ENCODE measurements at places on chromosomes 7 and 10.

DNA sequence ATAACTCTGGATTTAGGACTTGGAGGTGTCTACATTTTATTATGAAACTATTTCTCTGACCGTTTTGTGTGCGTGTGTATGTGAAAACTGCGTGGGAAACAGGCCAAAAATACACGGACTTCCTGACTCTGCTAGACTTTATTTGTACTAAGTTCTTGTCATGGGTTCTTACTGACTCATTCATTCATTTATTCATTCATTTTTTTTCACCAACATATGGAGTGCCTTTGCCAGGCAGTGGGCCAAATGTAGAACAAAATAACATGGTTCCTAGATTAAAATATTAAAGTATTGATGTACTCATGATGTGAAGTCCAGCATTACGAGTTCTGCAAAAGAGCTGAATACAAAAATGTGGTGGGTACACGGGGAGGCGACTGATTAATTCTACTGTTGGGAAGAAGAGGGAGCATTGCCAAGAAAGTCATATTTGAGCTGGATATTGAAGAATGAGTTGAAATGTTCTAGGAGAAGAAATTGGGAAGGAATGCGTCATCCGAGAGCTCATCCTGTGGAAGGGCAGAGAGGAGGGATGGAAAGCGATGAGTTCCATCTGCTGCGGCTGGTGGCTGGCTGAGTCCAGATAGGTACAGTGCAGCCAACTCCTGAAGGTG, 24.6 kb downstream of the CACNB2 start:
- DNase-seq, result no peak

DNA sequence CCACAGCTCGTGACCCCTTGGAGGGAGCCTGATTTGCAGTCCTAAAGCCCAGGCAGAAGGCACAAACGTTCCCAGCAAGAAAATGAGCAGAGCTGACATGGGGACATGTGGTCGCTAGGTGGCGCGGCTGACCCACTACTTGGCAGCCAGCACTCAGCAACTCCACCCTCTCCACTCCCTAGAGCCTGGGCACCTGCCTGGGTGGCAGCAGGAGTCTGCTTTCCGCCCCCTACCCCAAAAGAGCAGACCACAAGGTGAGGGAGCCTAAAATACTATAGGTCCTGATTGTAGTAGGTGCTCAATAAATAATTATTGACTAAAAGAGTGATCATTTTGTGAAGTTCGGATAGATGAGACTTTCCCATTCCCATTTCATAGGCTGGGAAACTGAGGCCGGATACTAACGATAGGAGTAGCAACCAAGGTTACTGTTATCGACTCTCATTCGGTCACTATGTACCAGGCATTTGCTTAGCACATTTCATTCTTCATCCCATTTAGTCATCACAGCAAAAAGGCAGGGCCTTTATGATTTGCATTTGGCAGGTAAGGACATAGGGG, 57.4 kb downstream of the NEUROG3 start:
- DNase-seq, result peak; percentile 64

DNA sequence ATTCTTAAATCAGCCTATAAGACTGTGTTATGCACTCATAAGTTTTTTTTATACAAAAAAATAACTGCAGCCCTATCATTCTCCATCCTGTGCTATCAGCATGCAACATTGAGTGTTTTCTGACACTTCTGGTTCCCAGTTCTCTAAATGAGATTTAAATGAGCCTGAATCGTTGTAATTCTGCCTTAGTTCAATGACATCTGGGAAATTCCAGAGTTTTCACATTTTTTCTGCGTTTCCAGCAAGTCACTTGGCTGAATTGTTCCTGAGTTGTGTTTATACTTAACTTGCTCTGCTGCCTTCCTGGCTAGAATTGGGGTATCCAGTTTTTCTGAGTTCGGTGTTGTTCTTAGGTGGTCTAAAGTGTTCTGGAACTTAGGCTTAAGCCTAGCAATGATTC, 636.1 kb upstream of the FZD8 start:
- no peak for DNase-seq

DNA sequence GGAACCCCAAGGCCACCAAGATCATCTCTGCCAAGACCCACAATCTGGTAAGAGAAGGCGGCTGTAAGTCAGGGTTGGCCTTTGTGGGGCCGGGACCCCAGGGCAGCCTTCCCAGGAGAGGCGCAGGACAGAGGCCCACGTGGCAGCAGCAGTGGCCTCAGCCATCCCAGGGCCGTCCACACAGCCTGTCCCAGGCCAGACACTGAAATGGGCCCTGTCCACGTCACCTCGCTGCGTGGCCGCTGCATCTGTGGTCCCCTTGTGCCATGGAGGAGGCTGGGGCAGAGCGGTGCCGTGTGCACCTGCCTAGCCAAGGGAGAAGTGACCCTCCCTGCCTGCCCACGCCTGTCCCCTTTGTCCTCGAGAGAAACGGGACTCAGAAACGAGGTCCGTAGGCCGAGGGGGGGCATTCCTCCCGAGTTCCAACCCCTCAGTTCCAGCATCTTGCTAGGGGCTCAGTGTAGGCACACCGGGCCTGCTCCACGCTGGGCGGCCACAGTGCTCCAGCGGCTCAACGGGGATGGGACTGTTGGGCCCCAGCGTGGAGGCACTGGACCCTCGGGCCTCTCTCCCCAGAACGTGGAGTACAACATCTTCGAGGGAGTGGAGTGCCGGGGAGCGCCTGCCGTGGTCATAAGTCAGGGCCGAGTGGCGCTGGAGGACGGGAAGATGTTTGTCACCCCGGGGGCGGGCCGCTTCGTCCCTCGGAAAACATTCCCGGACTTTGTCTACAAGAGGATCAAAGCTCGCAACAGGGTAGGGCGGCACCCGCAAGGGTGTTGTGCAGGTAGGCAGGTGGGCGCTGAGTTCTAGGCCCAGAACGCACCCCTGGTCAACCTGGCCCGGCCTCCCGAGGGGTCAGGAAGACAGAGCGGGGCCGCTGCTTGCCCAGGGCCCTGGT, 15.6 kb downstream of the DPYSL4 start:
- no peak for DNase-seq

DNA sequence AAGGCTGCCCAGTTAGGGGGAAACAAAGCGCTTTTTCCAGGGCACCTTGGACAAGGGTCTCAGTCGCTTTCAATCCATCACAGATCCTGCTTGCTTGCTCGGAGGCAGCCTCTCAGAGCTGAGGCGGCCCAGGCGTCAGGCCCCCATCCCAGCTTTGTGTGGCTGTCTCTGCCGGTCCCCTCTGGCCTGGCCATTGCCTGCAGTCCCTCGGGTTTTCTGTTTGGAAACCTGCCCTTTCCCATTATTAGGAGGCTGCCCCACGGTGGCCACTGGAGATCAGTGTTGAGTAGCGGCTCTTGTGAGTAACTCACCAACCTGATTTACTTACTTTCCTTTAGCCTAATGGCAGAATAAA, 216.1 kb downstream of the GLRX3 start:
- no peak for DNase-seq

DNA sequence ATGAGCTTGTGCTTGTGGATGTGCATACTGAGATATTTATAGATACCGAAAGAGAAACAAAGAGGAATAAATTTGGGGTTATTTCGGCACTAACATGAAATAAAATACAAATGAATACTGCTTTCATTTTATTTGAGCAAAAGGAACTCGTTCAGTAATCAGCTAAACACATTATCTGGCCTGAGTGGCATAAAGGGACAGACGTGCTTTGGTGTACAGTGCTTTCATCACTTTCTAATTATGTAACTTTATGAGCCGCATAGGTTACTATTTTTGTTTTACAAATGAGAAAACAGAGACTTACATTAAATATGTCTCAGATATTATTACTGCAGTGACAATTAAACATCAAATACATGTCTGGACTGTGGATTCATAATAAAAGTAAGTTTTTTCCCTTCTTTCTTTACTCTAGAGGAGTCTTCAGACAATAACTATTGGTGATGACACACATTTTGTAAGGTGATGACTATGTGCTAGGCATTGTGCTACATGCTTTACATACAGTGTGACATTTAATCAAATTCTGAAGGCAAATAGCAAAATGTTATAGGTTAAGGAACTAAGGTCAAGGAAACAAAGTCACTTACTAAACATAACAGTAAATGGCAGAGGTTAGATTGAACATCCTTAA, 503.3 kb downstream of the SORCS1 start:
- DNase-seq, result no peak

DNA sequence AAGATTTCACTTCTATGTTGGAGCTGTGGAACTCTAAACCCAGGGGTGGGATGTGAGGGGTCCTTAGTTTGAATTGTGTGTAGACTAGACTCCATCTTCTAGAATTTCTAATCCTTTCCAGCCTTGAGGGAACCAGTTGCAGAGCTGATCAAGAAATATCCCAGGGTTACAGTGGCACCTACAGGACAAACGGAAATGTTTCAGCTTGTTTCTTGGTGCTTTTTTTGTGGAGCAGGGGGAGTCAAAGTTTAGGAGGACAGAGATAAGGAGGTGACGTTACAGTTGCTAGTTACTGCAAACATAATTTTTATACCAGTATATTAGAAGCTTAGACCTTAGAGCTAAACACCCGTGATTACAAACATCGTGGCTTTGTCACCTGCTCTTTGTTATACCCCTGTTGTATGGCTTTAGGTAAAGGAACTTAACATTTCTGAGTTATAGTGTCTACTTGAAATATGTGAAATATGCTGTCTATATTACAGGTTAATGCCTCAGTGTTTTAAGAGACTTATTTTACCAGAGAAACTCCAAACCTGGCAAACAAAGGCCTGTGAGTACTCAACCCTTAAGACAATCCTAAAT, 84.5 kb upstream of the DYNC1I1 start:
- DNase-seq, result no peak

DNA sequence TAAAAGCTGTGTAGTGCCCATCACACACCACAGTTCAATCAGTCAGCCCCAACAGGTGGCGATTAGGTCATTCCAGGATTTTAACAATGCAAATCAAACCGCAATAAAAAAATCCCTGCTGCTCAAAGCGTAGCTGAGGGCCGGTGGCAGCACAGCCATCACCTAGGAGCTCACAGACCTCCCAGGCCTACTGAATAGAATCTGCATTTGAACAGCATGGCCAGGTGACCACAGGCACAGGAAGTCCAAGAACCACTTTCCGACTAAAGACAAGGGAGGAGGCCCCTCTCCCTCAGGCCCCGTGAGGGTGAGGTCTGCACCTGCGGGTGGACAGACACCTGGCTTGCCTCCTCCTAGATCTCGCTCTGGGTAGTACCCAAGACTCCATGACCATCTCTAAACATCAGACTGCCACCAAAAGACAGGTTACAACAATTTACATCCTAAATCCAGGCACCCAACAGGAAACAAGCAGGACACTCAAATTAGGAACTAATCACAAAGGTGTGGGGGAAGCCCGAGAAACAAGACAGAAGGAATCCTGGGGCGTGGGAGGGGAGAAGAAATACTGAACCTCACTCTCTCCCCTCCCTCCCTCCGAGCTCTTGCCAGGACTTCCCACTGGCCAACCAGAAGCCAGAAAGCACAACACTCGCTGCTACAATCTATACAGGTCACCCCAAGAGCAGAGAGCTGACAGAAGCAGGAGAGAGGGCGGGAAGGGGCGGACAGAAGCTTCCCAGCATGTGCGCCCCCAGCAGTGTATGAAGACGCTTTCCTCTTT, 19.2 kb downstream of the GNA12 start:
- DNase-seq, result no peak

GRCh38 chr10:120177330-120177729, 279.7 kb upstream of the PLPP4 start:
- no peak for DNase-seq

DNA sequence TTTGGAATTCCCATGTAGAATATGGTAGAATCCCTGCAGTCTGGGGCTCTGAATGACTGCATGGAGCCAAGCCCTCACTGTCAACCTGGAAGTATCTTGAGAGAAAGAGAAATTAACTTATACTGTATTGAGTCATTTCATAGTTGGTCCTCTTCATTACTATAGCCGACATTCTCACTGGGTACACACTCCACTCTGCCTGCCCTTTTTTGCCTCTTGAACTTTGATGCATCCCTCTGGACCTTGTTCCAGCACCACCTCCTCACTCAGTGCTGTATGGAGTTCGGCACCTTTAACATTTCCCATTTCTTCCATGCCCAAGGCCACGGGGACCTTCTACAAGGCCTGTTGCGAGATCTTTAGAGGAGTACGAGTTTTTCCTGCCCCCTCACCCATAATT, 4.6 kb upstream of the ARHGAP22 start:
- DNase-seq, result no peak

- no peak for DNase-seq
Observed at GRCh38 chr7:11601761-11602160, 230.2 kb downstream of the THSD7A start.

- no peak for DNase-seq
Observed at GRCh38 chr10:72009425-72010081, 45.4 kb downstream of the CHST3 start.

DNA sequence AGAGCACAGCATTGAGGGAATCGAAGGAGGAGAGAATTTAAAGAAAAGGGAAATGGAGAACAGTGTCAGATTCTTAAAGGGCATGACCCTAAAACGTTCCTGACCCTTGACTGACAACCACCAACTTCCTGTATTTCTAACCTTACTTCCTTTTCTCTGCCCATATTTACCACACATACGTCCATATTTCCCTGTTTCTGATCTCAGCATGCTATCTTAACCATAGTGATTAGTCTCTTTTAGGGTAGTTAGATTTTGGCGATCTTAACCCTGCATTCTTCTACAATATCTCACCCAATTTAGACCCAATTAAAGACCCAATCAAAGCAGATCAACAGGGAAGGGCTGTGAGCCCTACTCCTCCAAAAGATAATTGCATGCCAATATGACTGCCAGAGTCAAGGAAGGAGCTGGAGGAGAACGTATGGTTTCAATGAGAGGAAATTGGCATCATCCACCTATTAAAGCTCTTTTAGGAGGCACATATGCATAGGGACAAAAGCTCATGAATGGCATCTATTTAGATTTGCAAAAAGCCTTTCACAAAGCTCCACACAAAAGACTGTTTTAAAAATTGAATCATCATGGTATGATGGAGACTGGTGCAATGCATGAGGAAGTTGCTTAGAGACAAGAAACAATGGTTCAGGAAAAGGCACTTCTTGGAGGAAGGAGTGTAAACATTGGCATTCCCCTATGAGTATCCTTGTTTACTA, 49.0 kb upstream of the ARHGAP12 start:
- DNase-seq, result no peak

DNA sequence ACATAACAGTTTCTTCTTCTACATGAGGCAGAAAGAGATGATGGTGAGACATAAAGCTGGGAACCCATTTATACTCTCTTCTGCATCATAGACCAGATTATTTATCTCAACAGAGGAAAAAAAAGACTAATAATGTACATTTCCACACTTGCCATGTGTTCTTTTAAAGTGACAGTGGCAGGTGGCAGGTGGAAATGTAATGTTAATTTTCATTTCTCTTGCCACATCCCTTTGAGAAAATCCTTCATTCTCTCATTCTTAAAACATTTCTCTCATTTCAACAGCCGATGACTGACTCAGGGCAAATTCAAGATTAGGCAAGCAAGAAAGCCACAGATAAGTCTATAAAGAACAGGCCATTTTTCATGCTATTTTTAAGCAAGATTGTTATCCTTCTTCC, 635.6 kb upstream of the SORCS1 start:
- no peak for DNase-seq

All from stimulated activated CD8-positive, alpha-beta memory T cell treated with anti-CD3 and anti-CD28 coated beads, Interleukin-2, amount 100 ng/mL, for 1 hour (primary cell).